ENCODE measurements at places on chromosomes 12 and 14.

DNA sequence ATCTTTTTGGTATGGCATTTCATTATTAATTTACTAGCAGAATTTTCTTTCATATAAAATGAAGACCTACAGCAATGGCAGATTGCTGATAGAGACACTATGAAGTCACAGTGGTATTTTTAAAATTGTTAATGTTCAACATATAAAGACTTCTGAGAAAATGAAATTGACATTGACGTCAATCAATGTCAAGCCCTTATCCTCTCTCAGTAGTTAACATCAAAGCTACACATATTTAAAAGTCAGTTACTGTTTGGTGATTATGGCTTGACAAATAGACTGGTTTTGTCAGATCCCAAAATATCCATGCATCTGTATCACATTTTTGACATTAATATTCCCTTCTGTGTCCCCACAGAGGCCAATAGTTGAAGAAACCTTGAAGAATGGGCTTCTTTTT, 1069.1 kb upstream of the SEL1L start:
- DNase-seq: no peak

DNA sequence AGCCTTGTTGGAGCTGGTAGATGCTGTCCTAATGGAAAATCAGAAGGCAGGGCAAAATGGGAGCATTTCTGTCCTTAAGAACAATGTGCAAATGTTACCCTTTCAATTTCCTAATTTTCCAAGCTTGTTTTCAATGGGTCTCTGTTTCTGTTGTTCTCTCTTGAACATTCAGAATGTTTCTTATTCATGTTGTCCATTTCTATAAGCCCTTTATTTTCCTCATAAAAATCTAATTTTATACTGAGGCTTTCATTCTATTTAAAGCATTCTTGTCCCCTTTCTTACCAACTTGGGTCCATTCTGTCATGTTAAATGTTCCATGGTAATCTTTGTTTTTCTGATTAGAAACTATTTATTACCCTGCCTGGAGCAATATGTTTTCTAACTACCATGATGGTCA, 125.0 kb downstream of the PRIMA1 start:
- DNase-seq: no peak

GRCh38 chr14:45038865-45039264, 45.1 kb upstream of the PRPF39 start:
- no peak for DNase-seq

- DNase-seq: no peak
Measured at GRCh38 chr12:72995616-72996015, 723.4 kb downstream of the TRHDE start.

- DNase-seq: no peak
Measured at GRCh38 chr12:5071496-5071895, 27.8 kb downstream of the KCNA5 start.

GRCh38 chr12:92550254-92550653, 152.5 kb upstream of the PLEKHG7 start:
- no peak for DNase-seq

GRCh38 chr12:14111230-14111865, 129.9 kb upstream of the GRIN2B start:
- DNase-seq: no peak

DNA sequence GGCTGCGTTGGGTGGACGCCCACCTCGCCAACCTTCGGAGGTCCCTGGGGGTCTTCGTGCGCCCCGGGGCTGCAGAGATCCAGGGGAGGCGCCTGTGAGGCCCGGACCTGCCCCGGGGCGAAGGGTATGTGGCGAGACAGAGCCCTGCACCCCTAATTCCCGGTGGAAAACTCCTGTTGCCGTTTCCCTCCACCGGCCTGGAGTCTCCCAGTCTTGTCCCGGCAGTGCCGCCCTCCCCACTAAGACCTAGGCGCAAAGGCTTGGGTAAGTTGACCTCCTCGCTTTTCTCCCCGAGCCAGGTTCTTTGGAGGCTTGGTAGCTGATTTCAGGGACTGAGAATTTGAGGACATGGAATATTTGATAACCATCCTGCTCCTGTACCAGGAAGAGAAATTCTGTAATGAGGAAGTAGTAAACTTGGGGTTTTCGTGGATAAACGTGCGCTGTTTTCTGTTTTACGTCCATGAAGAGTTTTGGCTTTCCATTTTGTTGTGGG, 530 bp downstream of the APAF1 start:
- DNase-seq: no peak

GRCh38 chr12:54603872-54604271, 15.4 kb upstream of the PPP1R1A start:
- DNase-seq: no peak

- no peak for DNase-seq
Measured at GRCh38 chr12:53626702-53627169, 554 bp upstream of the ATF7 start.

GRCh38 chr12:62128175-62128975, 131.8 kb upstream of the USP15 start:
- DNase-seq: no peak
